Prostate gland (tissue), 2 donors: ENCODE measurements at places on chromosomes 4 and X. TPM values are rescaled to one million over a fixed set of nuclear protein-coding genes. Genes with fewer than 3 reads are reported as not detected.

HTN3 gene
- total RNA-seq = not detected

PPEF2 gene
- not detected for total RNA-seq

ESX1 gene
- not detected for total RNA-seq

MYOZ2 gene
- 5.5 TPM for total RNA-seq

ZFP92 gene
- total RNA-seq = 0.23 TPM

HEPH gene
- 26.4 TPM for total RNA-seq

KIT gene
- total RNA-seq = 4.2 TPM

- peak overlapping the region; percentile 33 for H3K27ac ChIP-seq
- H3K4me1 ChIP-seq = no peaks in the 10 kb centered on the region
- H3K36me3 ChIP-seq = no peaks in the 10 kb centered on the region
- no peak for DNase-seq
- H3K27me3 ChIP-seq = no peaks in the 10 kb centered on the region
Measured at GRCh38 chrX:53321230-53321942, 40.0 kb upstream of the IQSEC2 start.

GRCh38 chr4:3421470-3421869 lies 20.3 kb upstream of the HGFAC start:
- H3K27me3 ChIP-seq = no peaks in the 10 kb centered on the region
- H3K36me3 ChIP-seq = no peaks in the 10 kb centered on the region
- H3K4me3 ChIP-seq = no peak overlapping the region
- DNase-seq = no peak
- no peaks in the 10 kb centered on the region for H3K4me1 ChIP-seq

DNA sequence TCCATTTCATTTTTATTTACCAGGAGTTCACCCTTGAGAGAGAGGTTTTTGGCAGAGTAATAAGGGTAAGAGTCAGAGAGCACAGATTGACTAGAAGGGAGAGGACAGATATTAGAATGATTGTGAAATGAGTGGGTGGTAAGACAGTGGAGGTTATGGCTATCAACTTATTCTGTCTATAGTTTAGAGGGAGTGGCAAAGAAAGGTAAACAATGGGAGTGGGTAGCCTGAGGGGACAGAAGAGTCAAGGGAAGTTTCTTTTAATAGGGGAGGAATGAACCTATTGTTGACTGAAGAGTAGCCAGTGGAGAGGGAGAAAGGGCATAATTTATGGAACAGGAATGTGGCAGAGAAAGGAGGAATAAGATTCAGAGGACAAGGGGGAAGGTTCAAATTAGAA lies 186.5 kb upstream of the NRK start:
- H3K36me3 ChIP-seq = no peaks in the 10 kb centered on the region
- H3K4me1 ChIP-seq = no peaks in the 10 kb centered on the region
- H3K4me3 ChIP-seq = no peak overlapping the region
- no peak overlapping the region for H3K27ac ChIP-seq

DNA sequence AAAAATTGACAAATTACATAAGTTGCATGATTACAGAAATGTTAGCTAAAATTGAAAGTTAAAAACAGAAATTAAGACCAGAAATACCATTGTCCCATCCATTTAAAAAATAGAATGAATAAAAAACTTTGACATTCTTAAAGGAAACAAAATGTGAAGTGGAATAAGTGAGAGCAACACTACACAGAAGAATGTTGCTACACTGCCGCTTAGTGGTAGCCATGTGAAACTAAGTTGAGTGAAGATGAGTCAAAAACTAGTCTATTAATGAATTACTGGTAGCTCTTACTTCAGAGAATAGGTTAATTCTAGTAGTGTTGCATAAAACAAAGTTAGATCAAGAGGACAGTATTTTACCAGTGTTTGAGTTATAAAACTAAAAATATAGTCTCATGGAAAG lies 571.0 kb upstream of the KLHL4 start:
- no peak overlapping the region for H3K4me3 ChIP-seq
- no peak overlapping the region for H3K27ac ChIP-seq
- no peaks in the 10 kb centered on the region for H3K36me3 ChIP-seq
- no peaks in the 10 kb centered on the region for H3K27me3 ChIP-seq
- no peaks in the 10 kb centered on the region for H3K4me1 ChIP-seq

GRCh38 chr4:158208963-158209640 lies 1.2 kb upstream of the TMEM144 start:
- H3K36me3 ChIP-seq = no peaks in the 10 kb centered on the region
- no peak overlapping the region for H3K27ac ChIP-seq
- no peaks in the 10 kb centered on the region for H3K4me1 ChIP-seq
- no peak overlapping the region for H3K4me3 ChIP-seq

DNA sequence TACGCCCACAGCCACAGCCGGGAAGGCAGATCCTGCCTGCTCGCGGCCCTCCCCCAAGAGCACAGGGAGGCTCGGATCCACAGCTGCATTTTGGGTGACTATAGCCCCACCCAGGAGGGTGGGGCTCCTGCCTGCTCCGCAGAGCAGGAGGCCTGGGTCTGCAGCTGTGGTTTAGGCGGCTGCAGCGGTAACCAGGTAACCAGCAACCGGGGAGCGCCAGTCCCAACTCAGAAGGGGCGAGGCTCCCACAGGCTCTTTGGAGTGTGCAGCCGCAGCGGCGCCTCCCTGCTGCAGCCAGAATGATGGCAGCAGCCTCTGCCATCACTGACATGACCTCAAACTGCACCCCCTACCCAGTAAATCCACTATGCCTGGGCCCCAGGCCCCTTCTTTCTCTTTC lies 148.0 kb upstream of the F9 start:
- H3K36me3 ChIP-seq = no peaks in the 10 kb centered on the region
- no peaks in the 10 kb centered on the region for H3K27me3 ChIP-seq
- no peak for DNase-seq
